Right cardiac atrium (tissue), 5 donors: ENCODE measurements at places on chromosomes 1 and 21. TPM values are rescaled to one million over a fixed set of nuclear protein-coding genes. Genes with fewer than 3 reads are reported as not detected.

DNA sequence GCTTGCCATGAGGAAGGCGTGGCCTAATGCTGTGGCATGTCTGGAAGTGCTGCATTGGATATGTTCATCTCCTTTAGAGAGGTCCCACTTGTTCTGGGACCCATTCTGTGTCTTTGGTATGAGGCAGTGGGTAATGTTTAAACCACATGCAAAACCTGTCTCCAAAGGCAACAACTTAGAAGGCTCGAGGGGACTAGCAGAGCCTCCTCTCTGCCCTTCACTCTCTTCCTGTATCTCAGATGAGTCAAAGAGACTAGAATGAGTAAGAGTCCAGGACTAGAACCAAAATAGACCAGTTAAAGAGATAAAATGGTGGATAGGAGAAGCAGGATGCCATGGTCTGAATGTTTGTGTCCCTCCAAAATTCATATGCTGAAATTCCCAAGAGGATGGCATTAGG, 220.8 kb upstream of the KIAA0040 start:
- DNase-seq: no peak

- no peak for DNase-seq
These were observed 151.1 kb downstream of the TLR5 start for GRCh38 chr1:222991908-222992307.

GRCh38 chr1:163290025-163290640, 31.6 kb upstream of the NUF2 start:
- no peak for DNase-seq

DNA sequence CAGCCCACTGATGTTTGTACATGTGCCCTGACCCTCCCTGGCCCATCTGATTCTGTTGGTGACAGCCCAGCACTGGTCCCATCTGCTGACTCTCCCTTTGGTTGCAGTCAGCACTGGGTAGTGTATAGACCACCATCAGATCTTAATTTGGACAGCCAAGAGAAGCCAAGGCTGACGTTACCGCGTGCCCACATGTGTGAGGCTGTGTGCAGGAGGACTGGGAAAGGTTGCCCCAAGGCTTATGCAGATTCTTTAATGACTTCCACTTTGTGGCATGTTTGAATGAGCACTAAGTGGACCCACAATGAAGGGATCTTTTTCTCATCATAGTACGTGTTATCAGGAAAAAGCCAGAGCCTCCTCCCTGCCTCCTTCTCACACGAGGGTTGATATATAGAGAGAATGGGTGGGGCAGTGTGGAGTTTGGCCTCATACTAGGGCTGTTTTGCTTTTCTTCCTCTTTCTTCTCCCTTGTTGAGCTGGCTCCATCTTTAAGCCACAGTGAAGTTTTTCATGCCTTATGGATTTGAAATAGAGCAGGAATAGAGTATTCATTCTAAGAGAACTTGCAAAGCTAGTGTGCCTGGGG, 93.5 kb downstream of the NAV1 start:
- peak; percentile 6 for DNase-seq

- DNase-seq: no peak
These were observed 489 bp downstream of the CDCA8 start for GRCh38 chr1:37692834-37693175.

- DNase-seq: no peak
These were observed 930 bp downstream of the DHCR24 start for GRCh38 chr1:54885807-54886723.

GRCh38 chr1:76070538-76070937, 4.0 kb upstream of the ST6GALNAC3 start:
- no peak for DNase-seq

GRCh38 chr1:241323514-241324195, 33.4 kb downstream of the RGS7 start:
- DNase-seq: no peak

DNA sequence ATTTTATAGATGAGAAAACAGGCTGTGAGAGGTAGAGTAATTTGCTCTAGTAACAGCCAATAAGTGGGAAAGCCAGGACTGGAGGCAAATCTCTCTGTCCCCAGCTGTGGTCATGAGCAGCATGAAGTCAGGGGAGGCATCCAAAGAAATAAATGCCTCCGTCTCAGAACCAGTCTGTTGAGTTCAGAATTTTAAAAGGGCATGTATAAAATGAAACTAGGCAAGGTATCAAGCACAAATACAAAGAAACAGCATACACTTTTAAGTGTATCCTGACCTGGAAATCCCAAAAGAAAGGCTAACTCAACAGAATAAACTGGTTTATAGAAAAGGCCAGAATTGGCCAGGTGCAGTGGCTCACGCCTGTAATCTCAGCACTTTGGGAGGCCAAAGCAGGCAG, 120.0 kb upstream of the B3GALT2 start:
- DNase-seq: no peak

DNA sequence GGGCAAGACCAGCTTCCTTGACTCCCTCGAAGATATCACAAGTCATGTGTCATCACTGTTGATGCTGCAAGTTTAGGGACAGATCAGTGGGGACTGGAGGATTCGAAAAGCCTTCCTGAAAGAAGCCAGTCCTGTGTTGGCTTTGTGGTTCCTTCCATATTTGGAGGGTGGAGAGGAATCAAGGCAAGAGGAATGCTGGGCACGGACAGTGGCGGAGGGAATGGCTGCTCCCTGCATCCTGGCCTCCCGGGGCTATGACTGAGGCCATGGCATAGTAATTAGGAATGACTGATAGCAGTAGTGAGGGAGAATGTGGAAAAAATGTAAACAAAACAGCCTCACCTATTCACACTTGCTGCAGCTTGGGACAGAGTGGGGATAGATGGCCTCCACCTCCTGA, 36.4 kb downstream of the VANGL1 start:
- DNase-seq: no peak

GRCh38 chr21:46189213-46189958, 5.1 kb upstream of the SPATC1L start:
- DNase-seq: no peak

- DNase-seq: no peak
These were observed 27.0 kb upstream of the TTLL7 start for GRCh38 chr1:84025966-84026365.

DNA sequence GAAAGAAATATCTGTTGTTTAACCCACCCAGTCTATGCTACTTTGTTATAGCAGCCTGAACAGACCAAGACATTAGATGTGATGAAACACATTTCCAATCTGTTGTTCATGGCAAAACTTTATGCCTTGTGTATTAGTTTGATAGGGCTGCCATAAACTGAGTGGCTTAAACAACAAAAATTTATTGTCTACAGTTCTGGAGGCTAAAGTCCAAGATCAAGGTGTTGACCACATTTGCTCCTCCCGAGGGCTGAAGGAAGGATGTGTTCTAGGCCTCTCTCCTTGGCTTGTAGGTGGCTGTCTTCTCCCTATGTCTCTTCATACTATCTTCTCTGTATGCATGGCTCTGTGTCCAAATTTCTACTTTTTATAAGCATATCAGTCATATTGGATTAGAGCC, 94.1 kb upstream of the HIVEP3 start:
- no peak for DNase-seq

GRCh38 chr1:218658899-218659298, 313.8 kb downstream of the TGFB2 start:
- no peak for DNase-seq

DNA sequence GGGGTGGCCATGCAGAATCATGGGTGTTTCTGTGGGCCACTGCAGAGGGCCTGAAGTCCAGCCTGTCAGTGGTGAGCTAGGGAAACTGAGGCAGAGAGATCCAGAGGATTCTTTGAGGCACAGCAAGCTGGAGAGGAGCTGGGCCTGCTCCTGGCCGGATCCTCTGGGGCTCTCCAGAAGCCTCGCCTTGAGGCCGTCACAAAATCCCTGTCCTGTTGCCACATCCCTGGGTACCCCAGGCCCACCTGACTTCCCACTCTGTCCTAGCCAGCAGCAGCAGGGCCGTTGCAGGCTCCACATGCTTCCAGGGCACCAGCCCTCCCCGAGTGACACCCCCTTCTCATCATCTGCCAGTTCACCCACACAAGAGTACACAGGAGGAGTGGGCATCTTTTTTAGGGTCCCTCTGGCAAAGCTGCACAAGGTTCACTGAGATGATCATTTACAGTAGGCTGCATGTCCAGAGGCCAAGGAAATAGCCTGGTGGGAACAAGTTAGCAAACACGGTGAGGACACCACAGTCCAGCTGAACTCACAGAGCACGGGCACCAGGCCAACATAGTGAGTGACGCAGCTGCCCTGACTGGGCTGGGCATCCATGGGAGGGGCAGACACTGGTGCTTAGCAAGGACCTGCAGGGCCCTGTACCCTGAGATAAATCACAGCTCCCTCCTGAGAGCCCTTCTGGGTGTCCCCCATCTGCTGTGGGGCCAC, 25.1 kb upstream of the TSPEAR start:
- DNase-seq: no peak

GRCh38 chr1:119659628-119660027, 11.6 kb upstream of the ZNF697 start:
- DNase-seq: peak; percentile 83

- DNase-seq: no peak
These were observed 1.5 kb upstream of the GPX7 start for GRCh38 chr1:52600533-52601179.

DNA sequence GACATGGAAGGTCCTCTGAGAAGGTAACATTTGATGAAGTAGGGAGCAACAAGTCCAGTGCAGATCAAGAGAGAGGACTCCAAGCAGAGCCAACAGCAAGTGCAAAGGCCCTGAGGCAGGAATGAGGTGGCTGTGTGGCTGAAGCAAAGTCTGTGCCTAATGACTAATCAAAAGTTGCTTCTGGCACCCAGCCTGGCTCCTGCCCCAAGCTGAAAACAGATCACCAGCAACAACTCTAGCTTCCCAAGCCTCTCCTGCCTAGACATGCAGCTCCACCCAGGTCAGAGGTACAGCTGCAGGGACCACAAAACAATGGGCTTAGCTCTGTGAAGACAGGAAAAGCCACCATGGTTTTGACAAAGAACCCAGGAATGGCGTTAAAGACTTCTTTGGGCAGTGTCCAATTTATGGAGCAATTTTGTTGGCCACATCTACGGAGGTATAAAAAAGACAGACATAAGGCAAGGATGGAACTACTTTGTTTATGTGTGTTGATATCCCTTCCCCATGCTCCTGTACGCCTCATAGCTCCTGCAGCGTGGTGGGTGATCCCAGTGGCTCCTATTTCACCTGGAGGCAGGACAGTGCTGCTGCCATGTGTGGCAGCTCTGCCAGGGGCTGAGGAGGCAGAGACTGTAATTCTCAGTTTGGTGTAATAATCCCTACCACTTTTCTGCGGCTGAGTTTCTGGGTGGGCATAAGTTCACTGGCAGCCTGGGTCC, 26.4 kb upstream of the IGSF3 start:
- DNase-seq: peak; percentile 46

TM2D1 gene
- 47.3 TPM for total RNA-seq

MATN1 gene
- not detected for total RNA-seq

S100A9 gene
- total RNA-seq: 154 TPM

TMEM52 gene
- 0.44 TPM for total RNA-seq

WNT3A gene
- total RNA-seq: not detected

TCHHL1 gene
- total RNA-seq: not detected

SLAMF6 gene
- total RNA-seq: 0.66 TPM

GNAT2 gene
- not detected for total RNA-seq

A3GALT2 gene
- total RNA-seq: not detected

OR2M3 gene
- not detected for total RNA-seq

VANGL2 gene
- total RNA-seq: 8.3 TPM

PTPN14 gene
- 35.1 TPM for total RNA-seq

SPATA46 gene
- not detected for total RNA-seq

LRRC39 gene
- total RNA-seq: 72.7 TPM

ETV3L gene
- total RNA-seq: not detected
